A549 treated with RU486 at 1 μM for 4 hours (cell line): ENCODE measurements at places on chromosomes 11 and 22. TPM values are rescaled to one million over a fixed set of nuclear protein-coding genes. Genes with fewer than 3 reads are reported as not detected.

MAP6 gene
- total RNA-seq: 1.5 to 2.0 TPM (median 1.7 TPM) in 5 replicates

C22orf31 gene
- not detected in 5 replicates for total RNA-seq

DDI1 gene
- total RNA-seq: not detected in 5 replicates

DBX1 gene
- not detected in 5 replicates for total RNA-seq

ENDOD1 gene
- 9.9 to 15.8 TPM (median 14.5 TPM) in 5 replicates for total RNA-seq
